ENCODE measurements at places on chromosomes 5 and 9. TPM values are rescaled to one million over a fixed set of nuclear protein-coding genes. Genes with fewer than 3 reads are reported as not detected.

DNA sequence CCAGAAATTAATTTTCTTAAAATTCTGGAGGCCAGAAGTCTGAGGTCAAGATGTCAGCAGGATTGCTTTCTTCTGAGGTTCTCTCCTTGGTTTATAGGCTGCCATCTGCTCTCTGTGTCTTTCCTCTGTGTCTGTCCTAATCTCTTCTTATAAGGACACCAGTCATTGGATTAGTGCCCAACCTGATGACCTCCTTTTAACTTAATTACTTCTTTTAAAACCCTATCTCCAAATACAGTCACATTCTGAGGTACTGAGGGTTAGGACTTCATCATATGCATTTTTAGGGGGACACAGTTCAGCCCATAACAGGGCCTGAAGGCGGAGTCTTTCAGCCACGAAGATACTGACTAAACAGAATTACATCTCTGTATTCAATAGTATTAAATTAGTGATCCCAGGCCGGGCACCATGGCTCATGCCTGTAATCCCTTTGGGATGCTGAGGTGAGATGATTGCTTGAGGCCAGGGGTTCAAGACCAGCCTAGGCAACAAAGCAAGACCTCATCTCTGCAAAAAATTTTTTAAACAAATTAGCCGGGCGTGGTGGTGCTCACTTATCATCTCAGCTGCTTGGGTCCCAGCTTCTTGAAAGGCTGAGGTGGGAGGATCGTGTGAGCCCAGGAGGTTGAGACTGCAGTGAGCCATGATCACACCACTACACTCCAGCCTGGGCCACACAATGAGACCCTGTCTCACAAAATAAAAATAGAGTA is 5.9 kb upstream of the RPS6 start:
- DNase-seq = no peak

ENTREP1 gene
- total RNA-seq = not detected

- no peak for DNase-seq
These were observed 63.3 kb downstream of the FYB1 start for GRCh38 chr5:39156082-39156481.

PRLR gene
- total RNA-seq = 0.75 TPM

NOL6 gene
- 35.7 TPM for total RNA-seq

TMC1 gene
- not detected for total RNA-seq

DNA sequence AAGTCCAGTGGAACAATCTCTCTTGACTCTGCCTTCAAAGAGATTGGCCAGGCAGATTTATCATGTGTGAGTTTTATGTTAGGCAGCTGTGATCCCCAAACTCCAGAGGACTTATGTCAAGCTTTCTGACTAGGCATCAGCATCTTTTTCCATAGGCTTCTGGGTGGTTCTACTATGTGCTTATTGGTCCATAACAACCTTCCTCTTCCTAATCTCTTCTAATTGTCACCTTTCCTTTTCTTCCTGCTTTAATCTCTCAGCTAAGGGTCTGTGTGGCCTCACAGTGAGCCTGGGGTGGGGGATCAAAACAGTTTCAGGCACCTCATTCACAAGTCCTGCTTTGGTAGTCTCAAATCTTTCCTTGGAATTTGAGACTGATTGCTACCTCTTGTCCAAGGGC is 170.9 kb upstream of the CHD1 start:
- no peak for DNase-seq

DNA sequence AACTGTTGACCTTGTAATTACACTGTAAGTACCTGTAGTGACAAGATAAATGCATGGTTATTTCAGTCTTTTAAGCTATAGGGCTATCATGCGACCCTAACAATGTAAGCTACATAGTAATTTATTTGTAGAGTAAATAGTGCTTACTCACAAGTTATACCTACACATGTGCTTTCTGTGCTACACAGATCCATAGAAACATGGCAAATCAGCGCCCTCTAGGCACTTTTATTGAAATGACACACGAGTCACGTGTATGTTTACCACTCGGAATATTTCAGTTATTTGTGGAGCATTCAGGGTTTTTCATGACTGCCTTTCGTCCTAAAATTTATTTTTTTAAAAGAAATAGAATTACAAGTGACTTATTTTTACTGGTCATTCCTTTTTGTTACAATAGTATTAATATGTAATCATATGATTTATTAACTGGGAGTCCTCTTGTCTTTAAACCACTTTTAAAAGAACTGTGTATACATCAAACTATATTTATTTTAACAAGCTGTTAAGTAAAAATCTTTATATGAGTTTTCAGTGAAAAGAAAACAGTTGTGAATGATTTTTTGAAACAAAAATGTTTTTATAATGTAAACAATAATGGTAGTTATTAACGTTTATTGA is 1242.3 kb upstream of the WWC1 start:
- peak; percentile 22 for DNase-seq
